SW480 (cell line): ENCODE measurements at places on chromosomes 7 and 10.

DNA sequence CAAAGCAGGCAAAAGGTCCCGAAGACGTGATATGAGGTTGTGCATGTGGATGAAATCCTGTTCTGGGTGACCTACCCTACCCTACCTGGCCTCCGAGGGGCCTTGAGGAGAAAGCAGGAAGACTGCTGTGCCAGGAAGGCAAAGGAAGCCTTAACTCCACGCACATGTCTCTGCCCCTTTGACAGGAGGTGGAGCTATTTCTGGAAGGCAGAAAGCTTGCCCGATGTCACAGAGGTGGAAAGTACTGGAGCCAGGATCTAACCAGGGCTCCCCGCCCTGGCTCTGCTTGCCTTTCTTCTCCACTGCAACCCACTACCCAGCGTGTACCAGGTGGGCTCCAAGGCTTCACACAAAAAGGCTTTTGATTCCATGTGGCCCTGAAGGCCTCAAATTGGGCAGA, 66.4 kb upstream of the DDC start:
- no peak for DNase-seq

DNA sequence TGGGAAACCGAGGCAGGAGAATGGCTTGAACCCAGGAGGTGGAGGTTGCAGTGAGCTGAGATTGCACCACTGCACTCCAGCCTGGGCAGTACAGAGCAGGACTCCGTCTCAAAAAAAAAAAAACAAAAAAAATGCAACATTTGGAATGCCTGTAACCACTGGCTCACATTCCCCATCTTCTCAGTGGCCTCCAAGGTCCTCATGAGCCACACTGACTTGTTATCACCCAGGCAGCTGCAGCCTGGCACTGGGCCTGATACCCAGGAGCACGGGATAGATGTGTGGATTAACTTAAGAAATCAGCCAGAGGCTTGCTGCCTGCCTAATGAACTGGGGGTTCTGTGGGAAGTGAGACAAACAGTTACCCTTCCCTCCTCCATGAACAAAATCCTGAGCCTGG, 23.0 kb downstream of the JCAD start:
- DNase-seq: no peak

DNA sequence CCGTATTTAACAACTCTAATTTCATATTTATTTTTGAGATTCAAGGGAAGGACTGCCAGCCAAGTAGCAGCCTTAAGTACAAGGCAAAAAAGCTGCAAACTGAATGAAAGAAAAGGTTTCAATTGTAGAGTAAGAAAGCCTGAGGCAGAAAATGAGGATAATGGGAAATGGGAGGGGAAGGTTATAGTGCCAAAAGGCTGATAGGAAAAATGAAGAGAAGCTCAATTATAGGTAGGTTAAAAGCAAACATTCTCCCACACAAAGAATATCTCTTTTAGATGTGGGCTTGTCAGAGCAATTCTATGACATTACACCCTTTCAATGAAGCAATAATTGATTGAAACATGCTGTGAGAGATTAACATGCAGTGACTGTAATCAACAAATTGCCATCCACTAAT, 175.3 kb downstream of the RAPGEF5 start:
- no peak for DNase-seq

GRCh38 chr7:148461392-148462179, 129.0 kb upstream of the C7orf33 start:
- no peak for DNase-seq

DNA sequence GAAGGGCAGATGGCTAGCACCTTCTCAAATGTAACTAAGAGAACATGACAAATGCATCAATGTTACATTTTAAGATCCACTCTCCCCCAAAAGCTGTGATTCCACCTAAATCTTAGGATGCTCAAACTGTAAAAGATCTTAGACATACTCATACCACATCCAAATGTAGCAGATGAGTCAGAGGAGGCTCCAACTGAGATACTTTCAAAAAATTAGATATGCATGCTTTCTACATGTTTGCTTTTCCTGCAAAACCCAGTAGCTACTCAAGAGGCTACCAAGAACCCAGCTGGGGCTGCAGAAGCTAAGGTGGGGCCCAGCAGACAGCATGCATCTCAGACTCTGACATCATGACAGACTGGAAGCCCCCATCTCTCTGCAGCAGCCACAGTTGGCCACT, 31.4 kb upstream of the FRMD4A start:
- DNase-seq: no peak
